ENCODE measurements at places on chromosomes 6 and 20. TPM values are rescaled to one million over a fixed set of nuclear protein-coding genes. Genes with fewer than 3 reads are reported as not detected.

GRCh38 chr6:35146453-35146852 lies 5.3 kb upstream of the TCP11 start:
- no peak for DNase-seq

GRCh38 chr6:135161411-135162395 lies 19.4 kb upstream of the MYB start:
- no peak for DNase-seq

Gene NHSL1
- polyA plus RNA-seq: 13.6 TPM

DNA sequence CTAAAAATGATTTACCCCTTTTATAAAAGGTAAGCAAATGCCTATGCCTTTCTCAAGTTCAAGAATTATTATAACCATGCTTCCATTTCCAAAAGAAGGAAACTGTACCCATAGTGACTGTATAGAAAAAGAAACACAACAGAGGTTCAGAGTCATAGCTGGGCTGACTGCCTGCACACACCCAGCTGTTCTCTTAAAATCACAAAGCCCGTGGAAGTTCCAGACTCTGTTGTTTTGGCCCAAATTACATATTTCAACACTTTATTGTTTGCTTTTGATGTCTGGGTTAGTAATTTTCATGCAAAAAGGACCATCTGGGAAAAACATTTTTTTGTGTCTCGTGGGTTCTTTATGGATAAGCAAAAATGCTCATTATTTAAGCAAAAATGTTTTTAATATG lies 99.2 kb downstream of the LCA5 start:
- no peak for DNase-seq

DNA sequence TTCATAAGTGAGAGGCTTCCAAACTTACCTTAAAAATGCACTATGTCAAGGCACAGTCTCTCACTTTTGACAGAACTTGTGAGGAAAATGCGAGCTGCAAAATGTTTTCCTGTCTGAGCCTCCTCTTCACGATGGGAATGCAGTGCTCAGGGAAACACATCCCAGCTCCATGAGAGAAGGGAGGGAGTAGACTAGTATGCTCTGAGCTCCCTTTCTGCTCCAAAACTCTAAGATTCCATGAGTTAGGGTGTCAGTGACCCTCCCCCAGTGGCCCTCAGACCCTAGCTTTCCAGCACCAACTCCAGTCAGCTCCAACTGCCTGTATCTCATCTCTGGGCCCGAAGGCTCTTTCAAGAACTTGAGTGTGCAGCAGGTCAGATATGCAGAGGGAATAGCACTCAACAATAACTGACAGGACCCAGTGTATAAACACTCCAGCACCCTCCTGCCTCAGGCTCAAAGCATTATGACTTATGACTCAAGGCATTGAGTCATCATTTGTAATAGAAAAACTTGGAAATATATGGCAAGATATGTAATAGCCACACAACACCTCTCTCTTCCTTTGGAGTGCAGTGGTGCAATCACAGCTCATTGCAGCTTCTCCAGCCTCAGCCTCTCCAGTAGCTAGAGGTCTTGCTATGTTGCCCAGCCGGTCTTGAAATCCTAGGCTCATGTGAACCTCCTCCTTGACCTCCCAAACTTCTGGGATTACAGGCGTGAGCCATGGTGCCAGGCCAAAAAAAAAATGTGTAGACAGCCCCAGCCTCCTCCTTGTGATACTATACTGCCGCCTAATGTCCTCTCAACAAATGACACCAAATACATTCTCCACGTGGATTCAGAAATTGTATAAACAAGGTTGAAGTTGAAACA lies 16.7 kb upstream of the ENTPD6 start:
- DNase-seq: no peak

DNA sequence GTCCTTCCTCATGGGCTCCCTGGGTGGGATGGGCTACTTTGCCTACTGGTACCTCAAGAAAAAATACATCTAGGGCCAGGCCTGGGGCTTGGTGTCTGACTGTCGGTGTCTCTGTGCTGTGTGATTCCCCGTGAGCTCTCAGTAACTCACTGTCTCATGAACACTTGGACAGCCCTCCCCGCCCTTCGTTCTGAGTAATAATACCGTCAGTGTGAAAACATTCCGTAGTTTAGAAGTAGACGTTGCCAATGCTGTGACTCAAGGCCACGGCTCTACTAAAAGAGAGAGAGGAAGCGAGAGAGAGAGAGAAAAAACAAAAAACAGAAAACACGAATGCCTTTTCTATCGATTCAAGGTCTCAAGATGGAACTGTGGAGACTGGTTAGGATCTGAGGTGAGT lies 31.8 kb downstream of the FITM2 start:
- no peak for DNase-seq

All from left renal pelvis (tissue), 4 donors.